ENCODE measurements at places on chromosomes 2 and 18.

DNA sequence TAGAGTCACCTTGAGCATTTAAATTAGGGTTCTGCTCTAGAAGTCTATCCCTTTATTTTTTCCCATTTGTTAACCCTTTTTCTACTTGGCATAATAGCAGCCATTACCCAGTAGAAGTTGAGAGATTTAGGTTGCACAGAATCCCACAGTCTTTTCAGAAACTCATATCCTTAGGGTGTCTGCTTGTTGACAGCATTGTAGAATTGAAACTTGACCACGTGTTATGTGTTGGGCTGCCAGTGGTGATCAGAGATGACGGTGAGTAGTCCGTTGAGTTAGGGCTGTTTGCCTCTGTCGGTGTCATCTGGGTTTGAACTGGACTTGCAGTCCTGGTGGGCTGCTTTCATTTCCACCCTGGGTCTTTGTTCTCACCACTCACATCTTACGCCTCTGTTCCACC, 114.4 kb downstream of the NEDD4L start:
- no peak for DNase-seq

DNA sequence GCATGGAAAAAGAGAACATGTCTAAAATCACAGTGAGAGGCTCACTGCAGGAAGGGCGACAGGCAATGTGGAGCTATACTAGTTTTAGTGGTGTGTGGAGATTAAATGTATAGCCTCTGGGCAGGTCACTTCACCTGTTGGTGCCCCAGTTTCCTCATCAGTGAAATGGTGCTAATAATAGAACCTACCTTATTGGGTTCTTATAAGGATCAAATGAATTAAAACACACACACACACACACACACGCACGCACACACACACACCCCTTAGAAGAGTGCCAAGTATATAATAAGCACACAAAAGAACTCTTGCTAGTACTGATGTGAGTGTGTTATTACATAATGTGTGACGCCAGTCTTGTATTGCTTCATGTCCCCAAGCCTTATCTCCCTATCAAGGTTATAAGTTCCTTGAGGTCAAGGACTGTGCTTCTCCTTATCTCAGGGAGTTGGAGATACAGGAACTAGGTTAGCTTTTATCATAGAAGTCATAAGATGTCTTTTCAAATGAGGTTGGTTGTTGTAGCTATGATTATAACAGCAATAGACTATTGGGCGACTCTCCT, 98.0 kb upstream of the CXCR4 start:
- DNase-seq: no peak

DNA sequence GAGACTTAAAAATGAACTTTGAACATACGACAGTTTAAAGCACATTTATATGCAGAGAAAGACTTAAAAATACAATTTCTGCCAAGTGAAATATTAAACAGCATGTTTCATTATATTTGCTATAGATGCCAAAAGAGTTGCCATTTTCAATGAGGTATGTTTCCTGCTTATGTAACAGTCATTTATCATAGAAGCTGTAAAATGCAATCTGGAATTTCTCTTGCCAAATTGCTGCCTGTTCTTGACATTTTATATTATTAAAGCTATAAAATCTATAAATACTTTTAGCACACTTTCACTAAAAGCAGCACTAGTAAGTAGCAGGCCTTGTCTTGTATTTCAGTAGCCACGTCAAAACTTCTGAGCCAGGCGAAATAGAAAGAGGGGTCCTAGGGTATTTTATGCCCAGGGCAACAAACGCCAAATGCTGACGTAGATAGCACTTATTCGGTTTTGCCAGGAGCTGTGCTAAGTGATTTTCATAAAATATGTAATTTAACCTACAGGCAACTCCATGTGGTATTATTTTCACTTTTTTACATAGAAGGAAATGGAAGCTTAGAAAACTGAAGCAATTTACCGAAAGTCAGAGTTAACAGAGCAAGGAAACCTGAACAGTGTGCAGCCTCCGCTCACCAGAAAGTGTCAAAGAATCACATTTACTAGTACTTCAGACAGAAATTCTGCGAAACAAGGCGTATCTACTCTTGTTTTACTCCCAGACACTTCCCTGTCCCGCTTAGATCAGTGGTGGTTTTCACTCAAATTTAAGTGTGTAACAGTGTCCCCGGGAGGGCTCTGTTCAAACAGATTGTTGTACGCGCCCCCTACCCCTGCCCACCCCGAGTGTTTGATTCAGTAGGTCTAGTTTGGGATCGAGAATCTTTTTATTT, 1.2 kb upstream of the CYP20A1 start:
- no peak for DNase-seq

GRCh38 chr2:8215982-8216381, 465.9 kb upstream of the ID2 start:
- DNase-seq: no peak

GRCh38 chr18:42187611-42188380, 232.8 kb downstream of the PIK3C3 start:
- no peak for DNase-seq
